ENCODE measurements at places on chromosomes 11 and 22. TPM values are rescaled to one million over a fixed set of nuclear protein-coding genes. Genes with fewer than 3 reads are reported as not detected.

The SLC22A12 gene
- total RNA-seq: not detected

The MEI1 gene
- total RNA-seq: 0.27 TPM

The UBASH3B gene
- total RNA-seq: 17.2 TPM

The NFRKB gene
- 28.7 TPM for total RNA-seq

The SAA1 gene
- not detected for total RNA-seq

DNA sequence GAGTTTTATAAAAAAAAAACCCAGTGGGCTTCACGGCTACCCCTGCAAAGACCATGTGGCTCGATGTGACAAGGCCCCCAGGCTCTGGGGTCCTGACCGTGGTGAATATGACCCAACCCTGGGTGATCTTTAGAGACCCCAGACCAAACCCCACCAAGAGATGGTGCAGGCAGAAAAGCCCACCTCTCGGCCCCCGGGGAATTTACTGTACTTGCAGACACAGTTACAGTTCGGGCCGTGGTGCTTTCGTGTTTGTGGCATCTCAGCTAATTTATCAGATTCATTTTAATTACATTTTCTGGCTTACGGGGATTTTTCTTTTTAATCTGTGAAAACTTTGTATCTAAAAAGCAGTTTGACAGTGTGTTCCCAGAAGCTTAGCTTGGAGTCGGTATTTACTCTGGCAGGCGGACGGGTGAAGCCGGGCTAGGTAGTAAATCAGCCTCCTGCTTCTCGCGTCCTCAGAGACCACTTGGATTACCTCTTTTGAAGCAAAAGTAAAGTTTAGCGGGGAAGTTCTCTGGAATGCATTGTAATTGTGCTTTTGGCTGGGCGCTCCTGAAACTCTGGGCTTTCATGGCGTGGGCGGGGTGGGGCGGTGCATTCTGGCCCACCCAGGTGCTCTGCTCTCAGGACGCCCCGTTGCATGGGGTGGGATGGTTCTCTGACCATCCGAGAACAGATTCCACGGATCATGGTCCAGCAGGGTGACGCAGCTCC lies 25.3 kb downstream of the ANO1 start:
- DNase-seq: no peak
- H3K36me3 ChIP-seq: no peaks in the 10 kb centered on the region
- no peaks in the 10 kb centered on the region for H3K27me3 ChIP-seq
- H3K4me3 ChIP-seq: no peak overlapping the region
- no peak overlapping the region for H3K27ac ChIP-seq

DNA sequence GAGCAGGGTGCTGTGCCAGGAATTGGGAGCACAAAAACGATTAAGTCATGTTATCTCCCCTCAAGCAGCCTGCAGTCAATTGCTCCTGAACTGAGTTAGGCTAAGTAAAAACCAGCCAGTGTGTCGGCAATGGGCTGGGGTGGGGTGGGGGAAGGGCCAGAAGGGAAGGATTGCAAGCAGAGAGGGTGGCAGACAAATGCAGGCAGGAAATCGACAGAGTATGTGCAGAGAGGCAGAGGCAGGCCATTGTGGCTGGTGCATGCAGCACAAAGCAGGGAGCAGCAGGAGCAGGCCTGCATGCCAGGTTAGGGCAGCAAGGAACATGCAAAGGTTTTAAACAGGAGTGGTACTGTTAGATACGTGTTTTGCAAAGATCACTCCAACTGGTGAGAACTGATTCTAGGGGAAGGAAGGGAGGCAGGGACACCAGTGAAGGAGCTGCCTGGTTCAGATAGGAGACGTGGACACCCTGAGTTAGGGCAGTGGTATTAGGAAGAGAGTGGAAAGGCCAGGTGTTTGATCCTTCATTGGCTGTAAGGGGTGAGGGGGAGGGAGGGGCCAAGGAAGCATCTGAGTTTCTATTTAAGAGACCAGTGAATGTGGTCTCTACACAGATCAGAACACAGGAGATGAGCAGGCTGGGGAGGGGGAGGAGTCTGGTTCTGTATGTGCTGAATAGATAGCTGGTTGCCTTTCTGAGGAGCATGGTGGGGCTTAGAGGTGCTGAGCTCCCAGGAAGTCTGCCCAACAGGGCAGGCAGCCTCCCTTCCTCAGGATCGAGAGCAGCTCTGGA lies 70.8 kb upstream of the PHOX2A start:
- no peaks in the 10 kb centered on the region for H3K36me3 ChIP-seq
- DNase-seq: peak; percentile 43
- H3K27ac ChIP-seq: no peak overlapping the region
- no peaks in the 10 kb centered on the region for H3K27me3 ChIP-seq
- no peak overlapping the region for H3K4me3 ChIP-seq
- peaks cover 8% of the 10 kb centered on the region for H3K4me1 ChIP-seq

DNA sequence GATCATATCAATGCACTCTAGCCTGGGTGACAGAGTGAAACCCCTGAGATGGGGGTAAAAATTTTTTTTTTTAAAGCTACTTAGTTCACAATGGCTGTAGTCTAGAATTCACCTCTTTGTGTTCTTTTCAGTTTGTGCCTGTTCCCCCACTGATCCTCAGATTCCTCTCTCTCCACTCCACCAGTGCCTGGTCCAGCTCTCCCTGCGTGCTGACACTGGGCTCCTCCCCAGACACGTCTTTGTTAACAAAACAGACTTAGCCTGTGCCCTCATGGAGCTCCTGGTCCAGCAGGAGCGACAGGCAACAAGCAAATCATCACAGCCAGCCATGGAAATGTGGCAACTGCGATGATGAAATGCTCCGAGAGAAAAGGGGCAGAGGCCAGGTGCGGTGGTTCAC lies 34.0 kb downstream of the IFT27 start:
- no peaks in the 10 kb centered on the region for H3K36me3 ChIP-seq
- H3K4me3 ChIP-seq: no peak overlapping the region
- H3K4me1 ChIP-seq: no peaks in the 10 kb centered on the region
- H3K27me3 ChIP-seq: no peaks in the 10 kb centered on the region
- H3K27ac ChIP-seq: no peak overlapping the region
- no peak for DNase-seq

GRCh38 chr11:37459456-37459855 lies 861.4 kb upstream of the RAG2 start:
- H3K27me3 ChIP-seq: no peaks in the 10 kb centered on the region
- no peaks in the 10 kb centered on the region for H3K36me3 ChIP-seq
- DNase-seq: no peak
- H3K4me3 ChIP-seq: no peak overlapping the region
- H3K4me1 ChIP-seq: no peaks in the 10 kb centered on the region
- H3K27ac ChIP-seq: no peak overlapping the region

- H3K36me3 ChIP-seq: no peaks in the 10 kb centered on the region
- H3K4me1 ChIP-seq: no peaks in the 10 kb centered on the region
- H3K4me3 ChIP-seq: no peak overlapping the region
- H3K27me3 ChIP-seq: no peaks in the 10 kb centered on the region
- no peak overlapping the region for H3K27ac ChIP-seq
Measured at GRCh38 chr11:62061356-62062222, 62.2 kb upstream of the INCENP start.

GRCh38 chr11:64164392-64165312 lies 1.3 kb downstream of the MACROD1 start:
- H3K4me1 ChIP-seq: peaks cover 14% of the 10 kb centered on the region
- H3K36me3 ChIP-seq: no peaks in the 10 kb centered on the region
- DNase-seq: peak; percentile 67
- peaks cover 10% of the 10 kb centered on the region for H3K27me3 ChIP-seq
- H3K4me3 ChIP-seq: peak overlapping the region; percentile 73
- H3K27ac ChIP-seq: no peak overlapping the region

DNA sequence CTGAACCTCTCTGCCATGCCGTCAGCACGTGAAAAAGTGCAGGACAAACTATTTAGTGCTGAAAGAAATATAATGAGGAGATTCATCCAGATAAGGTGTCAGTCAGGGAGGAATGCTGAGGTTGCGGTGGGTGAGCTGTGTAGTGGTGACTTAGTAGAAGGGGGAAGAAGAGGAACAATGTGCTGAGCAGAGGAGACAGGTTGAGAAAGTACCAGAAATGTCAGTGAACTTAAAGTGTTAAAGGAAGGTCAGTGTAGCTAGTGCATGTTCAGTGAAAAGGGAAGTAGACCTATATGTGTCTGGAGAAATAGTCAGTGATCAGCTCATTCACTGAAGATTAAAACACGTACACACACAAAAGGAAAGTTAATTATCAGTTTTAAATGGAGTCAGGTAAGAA lies 237.6 kb upstream of the CCDC179 start:
- no peak overlapping the region for H3K27ac ChIP-seq
- no peaks in the 10 kb centered on the region for H3K4me1 ChIP-seq
- no peak for DNase-seq
- H3K27me3 ChIP-seq: no peaks in the 10 kb centered on the region

DNA sequence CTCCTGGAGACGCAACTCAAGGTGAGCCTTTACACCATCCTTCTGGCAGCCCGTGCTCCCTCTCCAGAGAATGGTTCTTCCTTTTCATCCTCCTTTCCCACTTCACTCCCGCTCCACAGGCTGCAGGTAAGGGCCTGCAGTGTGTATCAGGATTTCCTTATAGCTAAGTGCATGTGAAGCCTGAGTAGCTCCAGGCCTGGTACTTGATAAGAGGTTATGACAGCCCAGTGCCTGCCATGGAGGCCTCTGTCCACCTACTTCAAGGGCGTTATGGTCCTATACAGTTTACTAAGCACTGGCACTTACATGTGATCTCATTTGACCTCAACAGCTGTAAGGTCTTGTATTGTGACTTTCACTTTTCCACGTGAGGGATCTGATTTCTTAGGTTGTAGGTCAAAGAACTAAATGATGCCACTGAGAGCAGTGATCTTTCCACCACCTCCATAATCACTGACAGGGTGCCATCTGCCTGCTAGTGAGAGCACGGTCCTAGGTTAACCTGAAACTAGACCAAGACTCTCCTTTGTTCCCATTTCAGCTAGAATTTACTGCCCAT lies 18.1 kb downstream of the SSH3 start:
- peaks cover 6% of the 10 kb centered on the region for H3K4me1 ChIP-seq
- H3K27ac ChIP-seq: no peak overlapping the region
- DNase-seq: no peak
- H3K4me3 ChIP-seq: no peak overlapping the region
- H3K27me3 ChIP-seq: peaks cover 22% of the 10 kb centered on the region
- H3K36me3 ChIP-seq: no peaks in the 10 kb centered on the region

DNA sequence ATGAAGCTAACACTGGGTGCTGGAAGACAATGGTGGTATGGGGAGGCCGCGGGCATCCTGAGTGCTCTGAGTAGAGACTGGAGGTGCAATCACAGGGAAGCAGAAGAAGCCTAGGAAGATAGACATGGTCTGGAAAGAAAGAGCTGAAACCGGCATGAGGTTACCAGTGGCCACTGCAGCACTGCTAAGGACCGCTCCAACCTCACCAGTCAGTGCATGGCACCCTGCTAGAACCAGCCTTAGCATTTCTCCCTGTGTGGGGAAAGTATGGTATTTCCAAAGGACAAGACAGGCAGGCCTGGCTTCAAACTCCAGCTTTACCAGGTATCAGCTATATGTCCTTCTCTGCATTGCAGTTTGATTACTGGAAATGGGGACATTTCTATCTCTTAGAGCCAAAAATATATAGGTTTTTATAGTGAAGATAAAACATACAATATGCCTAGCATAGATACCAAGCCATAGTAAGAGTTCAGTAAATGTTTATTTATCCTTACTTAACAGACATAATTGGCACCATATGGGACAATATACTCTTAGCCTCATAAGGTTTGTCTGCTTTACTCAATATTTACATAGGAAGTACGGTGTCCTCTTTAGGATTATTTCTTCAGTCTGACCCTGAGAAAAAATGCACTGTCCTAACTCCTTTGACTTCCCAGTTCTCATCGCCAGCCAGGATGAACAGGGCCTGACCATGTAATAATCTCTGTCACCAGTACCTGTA lies 231.1 kb downstream of the TENM4 start:
- no peaks in the 10 kb centered on the region for H3K36me3 ChIP-seq
- no peak overlapping the region for H3K4me3 ChIP-seq
- H3K27me3 ChIP-seq: no peaks in the 10 kb centered on the region
- H3K4me1 ChIP-seq: no peaks in the 10 kb centered on the region
- no peak overlapping the region for H3K27ac ChIP-seq

GRCh38 chr11:90148900-90149299 lies 14.4 kb downstream of the NAALAD2 start:
- H3K4me3 ChIP-seq: no peak overlapping the region
- DNase-seq: no peak
- no peaks in the 10 kb centered on the region for H3K4me1 ChIP-seq
- no peak overlapping the region for H3K27ac ChIP-seq
- H3K27me3 ChIP-seq: no peaks in the 10 kb centered on the region
- no peaks in the 10 kb centered on the region for H3K36me3 ChIP-seq
